ENCODE measurements at places on chromosomes 1 and 21.

DNA sequence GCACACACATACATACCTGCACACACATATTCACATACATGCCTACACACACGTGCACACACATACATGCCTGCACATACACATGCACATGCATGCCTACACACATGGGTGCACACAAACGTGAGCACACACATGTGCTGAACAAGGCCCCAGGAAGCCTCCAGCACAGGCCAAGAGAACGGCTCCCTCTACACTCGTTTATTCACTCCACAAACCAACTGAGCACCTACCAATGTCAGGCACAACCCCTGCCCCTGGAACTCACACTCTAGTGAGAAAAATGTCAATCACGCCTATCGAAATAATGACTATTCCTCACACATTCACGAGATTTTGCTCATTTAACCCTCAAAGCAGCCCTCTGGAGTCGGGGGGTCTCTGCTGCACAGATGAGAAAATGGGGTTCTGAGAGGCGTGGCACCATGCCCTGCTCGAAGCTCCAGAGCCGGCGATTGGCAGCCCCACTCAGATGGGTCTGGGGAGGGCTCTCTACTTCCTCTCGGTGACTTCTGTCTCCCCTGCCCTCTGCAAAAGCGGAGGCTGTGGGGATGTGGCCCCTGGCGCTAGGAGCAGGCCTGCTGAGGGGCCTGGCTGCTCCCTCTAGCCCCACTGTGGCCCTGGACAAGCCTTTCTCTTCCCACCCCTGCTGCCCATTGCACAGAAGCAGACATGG, 90.2 kb upstream of the RUNX3 start:
- DNase-seq, result no peak

GRCh38 chr1:20386323-20387081, 95.8 kb downstream of the VWA5B1 start:
- DNase-seq, result no peak

GRCh38 chr1:228513236-228513900, 26.2 kb downstream of the RNF187 start:
- peak; percentile 23 for DNase-seq

DNA sequence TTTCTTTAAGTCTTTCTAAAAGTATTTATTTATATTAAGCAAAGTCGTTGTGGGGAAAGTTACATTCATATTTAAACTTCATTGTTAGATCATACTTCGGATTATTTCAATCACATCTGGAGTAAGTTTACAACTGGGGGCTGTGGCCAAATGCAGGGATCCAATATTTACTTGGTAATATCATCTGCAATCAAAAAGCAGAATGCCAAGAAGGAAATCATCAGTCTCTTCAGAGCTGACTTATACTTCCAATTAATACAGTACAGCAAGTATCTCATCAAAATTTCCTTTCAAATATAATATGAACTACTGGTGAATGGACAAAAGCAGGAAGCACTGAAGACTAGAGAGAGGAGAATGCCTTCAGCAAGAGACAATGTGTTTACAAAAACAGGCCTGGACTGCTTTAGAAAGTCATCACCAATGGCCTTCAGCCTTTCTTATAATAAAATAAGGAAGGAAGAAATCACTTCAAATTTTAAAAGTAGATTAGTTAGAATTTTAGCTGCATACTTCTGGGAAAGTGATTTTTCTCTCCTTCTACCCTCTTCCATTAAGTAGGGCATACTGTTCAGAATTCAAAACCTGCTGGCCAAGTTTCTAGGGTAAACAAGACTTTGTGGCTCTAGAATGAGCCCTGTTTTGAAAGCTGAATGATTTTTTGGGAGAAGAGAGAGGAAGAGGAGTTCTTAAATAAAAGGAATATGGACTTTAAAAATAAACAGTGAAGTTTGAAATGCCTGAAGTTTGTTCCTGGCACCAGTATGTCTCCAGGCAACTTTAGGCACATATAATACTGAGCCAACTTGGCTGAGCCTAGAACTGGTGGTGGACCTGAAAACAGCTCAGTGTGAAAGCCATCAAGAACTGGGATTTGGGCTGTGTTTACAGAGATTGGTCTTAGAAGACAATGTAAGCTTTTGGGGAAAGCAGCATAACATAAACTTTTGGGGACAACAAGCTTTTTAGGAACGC, 22.2 kb upstream of the MYOC start:
- no peak for DNase-seq

GRCh38 chr1:246790364-246790763, 66.2 kb downstream of the SCCPDH start:
- DNase-seq, result no peak

GRCh38 chr1:157158967-157159366, 20.8 kb upstream of the ETV3 start:
- DNase-seq, result no peak

GRCh38 chr1:193413376-193413775, 227.0 kb upstream of the B3GALT2 start:
- no peak for DNase-seq

Data from Peyer's patch (tissue), 4 donors.